ENCODE measurements at places on chromosomes 5 and 9.

- no peak for DNase-seq
Measured at GRCh38 chr9:124248960-124249359, 8.8 kb upstream of the NEK6 start.

GRCh38 chr9:126496781-126497659, 116.7 kb upstream of the LMX1B start:
- DNase-seq: no peak

- no peak for DNase-seq
Measured at GRCh38 chr9:102106439-102106838, 368.0 kb upstream of the GRIN3A start.

- no peak for DNase-seq
Measured at GRCh38 chr5:43037636-43038495, 2.3 kb downstream of the ANXA2R start.

- DNase-seq: no peak
Measured at GRCh38 chr5:32760091-32760509, 49.0 kb downstream of the NPR3 start.
